Activated CD8-positive, alpha-beta memory T cell treated with anti-CD3 and anti-CD28 coated beads for 1 hour (primary cell): ENCODE measurements at places on chromosomes 16 and 17.

GRCh38 chr17:70961341-70961740 lies 792.0 kb downstream of the KCNJ2 start:
- DNase-seq, result no peak

- no peak for DNase-seq
Observed at GRCh38 chr16:23145186-23145585, 4.1 kb downstream of the USP31 start.

DNA sequence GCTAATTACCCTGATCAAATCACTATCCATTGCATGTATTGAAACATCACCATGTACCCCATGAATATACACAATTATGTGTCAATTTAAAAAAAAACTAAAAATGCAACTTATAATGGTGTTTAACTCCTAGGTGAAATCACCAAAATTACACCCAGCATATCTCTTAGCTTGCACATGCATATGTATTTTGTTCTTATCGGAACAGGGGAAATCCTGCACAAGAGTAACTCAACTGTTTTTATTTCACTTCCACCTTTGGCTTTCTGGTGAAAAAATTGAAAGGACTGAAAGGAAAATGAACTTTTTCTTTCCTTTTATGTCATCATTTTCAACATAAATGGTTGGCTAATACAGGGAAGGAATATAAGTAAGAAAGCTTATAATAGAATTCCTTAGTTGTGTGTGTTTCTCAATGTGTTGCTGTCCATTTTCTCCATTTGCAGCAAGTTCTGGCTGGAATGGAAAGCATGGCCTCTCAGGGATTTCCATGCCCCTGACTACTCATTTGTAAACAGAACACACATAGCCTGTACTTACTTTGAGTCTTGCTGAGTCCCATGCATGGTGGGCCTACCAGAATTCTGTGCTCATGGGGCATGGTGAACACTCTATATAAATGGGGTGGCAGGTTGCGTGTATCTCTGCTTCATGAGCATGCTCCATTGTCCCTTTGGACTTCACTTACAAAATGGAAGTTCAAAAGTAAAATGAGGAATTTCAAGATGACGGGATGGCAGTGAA lies 462.0 kb downstream of the HS3ST3B1 start:
- DNase-seq, result no peak

DNA sequence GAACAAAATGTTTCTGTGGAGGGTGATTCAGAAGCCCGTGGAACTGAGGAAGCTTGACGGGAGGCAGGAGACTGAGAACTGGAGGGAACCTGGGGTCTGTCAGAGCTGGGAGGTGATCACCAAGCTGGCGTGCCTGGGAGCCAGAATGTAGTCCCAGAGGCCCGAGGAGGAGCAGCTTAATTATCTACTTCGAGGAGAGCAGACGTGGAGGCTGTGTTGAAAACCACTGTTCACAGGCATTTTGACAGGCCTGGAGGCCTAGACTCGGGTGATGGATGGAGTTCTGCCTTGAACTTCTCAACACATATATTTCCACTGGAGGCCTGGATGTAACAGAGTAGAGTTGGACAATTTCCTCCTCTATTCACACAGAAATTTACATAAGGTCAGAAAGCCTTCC lies 177.7 kb upstream of the SALL1 start:
- no peak for DNase-seq

DNA sequence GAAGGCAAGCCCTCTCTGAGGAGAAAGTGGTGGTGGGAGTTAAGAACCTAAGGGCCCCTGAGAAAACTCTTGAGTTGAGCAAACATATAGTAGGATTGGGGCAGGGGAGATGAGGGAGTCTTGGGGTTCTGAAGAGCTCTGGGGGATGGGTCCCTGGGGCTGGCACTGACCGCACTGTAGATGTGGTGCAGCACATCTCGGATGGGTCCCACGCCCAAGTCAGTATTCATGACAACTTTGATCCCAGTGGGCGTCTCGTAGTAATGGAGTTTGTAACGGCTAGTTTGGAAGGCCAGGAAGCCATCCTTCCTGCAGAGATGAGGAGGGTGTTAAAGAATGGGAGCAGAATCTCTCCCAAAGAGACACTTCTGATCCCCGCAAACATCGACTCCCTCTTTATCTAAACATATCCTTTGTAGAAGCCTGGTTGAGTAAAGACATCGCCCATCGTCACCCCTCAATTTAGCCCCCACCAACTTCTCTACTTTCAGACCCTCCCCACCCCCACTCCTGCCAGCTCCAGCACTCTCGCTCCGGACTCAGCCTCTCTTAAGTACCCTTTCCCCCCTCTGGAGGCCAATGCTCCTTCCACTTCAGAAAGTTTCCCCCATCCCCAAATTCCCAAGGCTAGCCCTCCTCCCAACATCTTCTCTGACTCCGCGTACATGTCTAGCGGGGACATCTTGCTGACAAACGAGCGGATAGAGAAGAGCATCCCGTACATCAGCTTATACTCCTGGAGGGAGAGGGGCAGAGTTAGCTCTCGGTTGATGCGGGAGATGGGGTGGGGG lies 710 bp downstream of the TRAPPC1 start:
- no peak for DNase-seq

- no peak for DNase-seq
Observed at GRCh38 chr17:28955408-28955807, 4.1 kb upstream of the PHF12 start.
